ENCODE measurements at places on chromosomes 16 and 17. TPM values are rescaled to one million over a fixed set of nuclear protein-coding genes. Genes with fewer than 3 reads are reported as not detected.

Gene FN3KRP
- 34.8 TPM for total RNA-seq

- DNase-seq = no peak
Measured at GRCh38 chr16:15493466-15494180, 59.2 kb downstream of the BMERB1 start.

DNA sequence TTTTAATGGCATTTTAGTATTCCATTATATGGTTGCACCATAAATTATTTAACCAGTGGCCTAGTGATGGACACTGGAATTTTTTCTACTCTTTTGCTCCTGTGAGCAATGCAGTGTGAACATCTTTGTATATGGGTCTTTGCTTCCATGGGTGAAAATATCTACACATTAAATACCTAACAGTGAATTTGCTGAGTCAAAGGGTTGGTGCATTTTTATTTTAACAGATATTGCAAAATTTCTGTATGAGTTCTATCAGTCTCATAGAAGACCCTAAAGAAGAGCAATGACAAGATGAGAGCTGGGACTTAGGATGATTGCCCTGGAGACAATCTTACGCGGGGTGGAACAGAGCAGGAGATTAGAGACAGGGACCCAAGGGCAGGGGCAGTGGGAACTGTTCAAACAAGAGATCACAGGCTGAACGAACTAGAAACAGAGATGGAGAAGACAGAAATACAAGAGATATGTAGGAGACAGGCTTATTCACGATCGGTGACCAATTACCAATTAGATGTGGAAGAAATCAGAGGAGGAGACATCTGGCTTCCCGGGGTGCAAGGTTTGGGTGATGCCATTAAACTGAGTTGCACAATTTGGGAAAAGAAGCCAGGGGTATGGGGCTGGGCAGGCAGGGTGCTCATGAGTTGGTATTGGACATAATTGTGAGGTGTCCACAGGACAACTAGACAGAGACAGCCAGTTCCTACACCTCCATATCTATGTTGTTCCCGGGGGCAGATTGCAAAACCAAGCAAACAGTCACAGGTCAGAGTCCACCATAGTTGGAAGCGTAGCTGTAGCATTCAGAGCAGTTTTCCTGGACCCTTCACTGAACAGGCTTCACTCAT lies 39.9 kb upstream of the LONP2 start:
- no peak for DNase-seq

DNA sequence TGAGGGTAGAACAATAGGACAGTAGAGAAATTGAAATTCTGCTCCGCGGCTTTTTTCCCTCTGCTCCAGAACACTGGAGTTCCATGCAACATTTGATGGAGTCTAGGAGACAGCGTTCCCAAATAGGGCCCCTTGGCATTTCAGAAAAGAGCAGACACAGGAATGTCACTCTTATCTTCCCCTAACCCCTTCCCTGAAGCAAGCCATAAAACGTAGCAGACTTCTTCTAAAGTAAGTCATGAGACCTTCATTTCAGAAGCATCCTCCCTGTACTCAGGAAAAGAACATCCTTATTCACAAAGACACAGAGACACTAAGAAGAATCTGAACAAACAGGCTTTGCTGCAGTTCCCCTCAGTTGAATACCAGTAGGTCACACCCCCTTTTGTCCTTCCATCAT lies 296.1 kb upstream of the SOX9 start:
- no peak for DNase-seq

All from activated CD8-positive, alpha-beta memory T cell treated with anti-CD3 and anti-CD28 coated beads, Interleukin-2, amount 10 ng/mL, durations not matched to agents 7 days and 5 days (primary cell).